ENCODE measurements at places on chromosomes 6 and 20. TPM values are rescaled to one million over a fixed set of nuclear protein-coding genes. Genes with fewer than 3 reads are reported as not detected.

The ERVFRD-1 gene
- total RNA-seq, result 0.09 TPM

The ACOT8 gene
- total RNA-seq, result 31.5 TPM

The SIRPB1 gene
- total RNA-seq, result 0.50 TPM

The SLC26A8 gene
- not detected for total RNA-seq

The FOXP4 gene
- total RNA-seq, result 21.8 TPM

The LAMA2 gene
- total RNA-seq, result 162 TPM

The STMND1 gene
- total RNA-seq, result not detected
